ENCODE measurements at places on chromosomes 11 and 22. TPM values are rescaled to one million over a fixed set of nuclear protein-coding genes. Genes with fewer than 3 reads are reported as not detected.

DNA sequence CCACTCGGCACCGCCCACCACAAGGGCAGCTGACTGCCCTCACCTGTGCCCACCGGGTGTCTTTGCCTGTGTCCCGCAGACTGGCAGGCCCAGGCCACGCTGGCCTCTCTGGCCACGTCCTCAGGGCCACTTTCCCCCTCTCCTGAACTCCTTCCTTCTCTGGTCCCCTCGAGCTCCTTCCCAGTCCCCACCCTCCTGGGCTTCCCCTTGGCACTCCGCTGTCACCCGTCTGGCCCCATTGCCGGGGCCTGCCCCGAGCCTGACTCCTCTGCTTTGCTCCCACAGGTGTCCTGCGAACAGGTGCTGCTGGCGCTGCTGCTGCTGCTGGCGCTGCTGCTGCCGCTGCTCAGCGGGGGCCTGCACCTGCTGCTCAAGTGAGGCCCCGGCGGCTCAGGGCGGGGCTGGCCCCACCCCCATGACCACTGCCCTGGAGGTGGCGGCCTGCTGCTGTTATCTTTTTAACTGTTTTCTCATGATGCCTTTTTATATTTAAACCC lies 14.2 kb downstream of the MCAT start:
- DNase-seq: no peak

GRCh38 chr22:32532820-32533128 lies 58.2 kb downstream of the FBXO7 start:
- no peak for DNase-seq

DNA sequence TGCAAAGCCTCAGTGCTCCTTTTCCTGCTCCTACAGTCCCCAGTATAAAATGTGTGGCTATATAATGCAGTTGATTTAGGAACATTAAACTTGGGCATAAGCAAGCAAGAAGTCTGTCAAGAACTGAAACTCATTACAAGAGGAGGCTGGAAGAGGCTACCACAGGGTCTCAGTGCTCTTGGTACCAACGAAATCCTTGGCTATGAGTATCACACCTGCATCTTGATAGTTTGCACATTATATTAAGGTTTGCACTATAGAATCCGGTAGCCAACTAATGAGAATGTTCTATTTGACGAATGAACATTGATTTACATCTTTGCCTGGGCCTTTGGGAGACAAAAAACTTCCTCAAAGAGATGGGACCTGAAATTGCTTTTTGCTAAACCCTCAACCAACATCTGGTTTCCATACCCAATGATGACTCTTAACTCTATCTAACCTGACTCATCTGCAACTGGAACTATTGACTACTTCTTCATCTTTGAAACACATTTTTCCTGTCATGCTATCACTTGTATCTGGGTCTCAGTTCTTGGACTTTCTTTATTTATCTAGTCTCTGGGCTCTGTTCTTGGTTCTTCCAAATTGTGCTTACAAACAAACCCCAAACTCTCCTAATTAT lies 207.2 kb upstream of the CTSC start:
- DNase-seq: no peak

GRCh38 chr11:26947379-26947844 lies 46.5 kb upstream of the FIBIN start:
- DNase-seq: peak; percentile 32

DNA sequence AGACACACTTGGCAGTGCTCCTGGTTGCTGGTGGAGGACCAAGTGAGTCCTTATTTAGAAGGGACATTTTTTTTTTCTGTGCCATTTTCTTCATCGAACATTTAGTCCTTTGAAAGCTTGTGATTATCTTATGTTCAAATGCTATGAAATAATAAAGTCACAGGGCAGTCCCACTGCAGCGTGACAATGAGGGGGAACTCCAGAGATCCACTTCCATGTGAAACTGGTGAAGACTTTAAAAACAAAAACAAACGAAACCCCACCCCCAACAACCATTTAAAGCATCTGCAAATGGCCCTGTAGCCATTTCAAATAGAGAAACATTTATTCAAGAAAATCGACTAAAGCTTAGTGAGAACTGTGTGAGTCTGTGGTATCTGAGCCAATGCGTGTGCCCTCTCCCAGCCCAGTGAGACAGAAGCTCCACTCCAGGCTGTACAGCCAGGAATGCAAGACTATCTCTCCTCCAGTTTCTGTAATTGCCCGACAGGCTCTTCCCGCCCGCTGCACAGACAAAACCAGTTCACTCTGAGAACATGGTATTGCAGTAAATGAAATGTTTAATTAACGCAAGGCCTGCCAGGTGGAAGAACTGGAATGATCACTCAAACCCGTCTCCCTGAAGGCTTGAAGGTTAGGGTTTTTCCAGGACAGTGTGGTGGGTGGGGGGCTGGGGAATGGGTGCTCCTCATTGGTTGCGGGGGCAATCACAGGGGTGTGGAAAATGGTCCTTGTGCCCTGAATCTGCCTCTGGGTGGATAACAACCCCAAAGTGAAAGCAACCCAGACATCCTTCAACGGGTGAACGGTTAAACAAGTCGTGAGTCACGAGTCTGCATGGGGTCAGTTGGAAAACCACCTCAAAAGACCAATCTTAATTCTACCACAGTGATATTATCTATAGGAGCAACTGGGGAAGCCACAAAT lies 8.4 kb downstream of the KRTAP5-6 start:
- no peak for DNase-seq

- DNase-seq: no peak
These were observed 704.0 kb downstream of the KCNA4 start for GRCh38 chr11:29312812-29313211.

DNA sequence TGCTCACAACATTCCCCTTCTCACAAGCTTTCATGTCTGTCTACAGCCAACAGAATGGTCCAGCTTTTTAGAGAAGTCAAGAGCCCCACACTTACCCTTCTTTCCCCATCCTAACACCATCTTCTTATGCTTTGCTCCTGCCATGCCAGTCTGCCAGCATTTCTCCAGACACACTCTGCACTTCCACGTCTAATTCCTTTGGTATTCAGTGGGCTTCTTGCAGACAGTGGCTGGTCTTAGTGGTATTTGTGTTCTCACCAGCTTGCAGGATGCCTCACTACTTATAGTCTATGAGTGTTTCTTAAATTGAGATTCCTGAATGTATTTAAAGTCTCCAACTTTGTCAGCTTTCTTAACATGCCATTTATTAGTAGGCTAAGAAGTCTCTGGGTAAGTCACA lies 154.4 kb downstream of the BBOX1 start:
- DNase-seq: no peak

- DNase-seq: no peak
These were observed 62.2 kb downstream of the MORC2 start for GRCh38 chr22:30906411-30906810.

- DNase-seq: no peak
These were observed 21.8 kb downstream of the RNF169 start for GRCh38 chr11:74770456-74770855.

DNA sequence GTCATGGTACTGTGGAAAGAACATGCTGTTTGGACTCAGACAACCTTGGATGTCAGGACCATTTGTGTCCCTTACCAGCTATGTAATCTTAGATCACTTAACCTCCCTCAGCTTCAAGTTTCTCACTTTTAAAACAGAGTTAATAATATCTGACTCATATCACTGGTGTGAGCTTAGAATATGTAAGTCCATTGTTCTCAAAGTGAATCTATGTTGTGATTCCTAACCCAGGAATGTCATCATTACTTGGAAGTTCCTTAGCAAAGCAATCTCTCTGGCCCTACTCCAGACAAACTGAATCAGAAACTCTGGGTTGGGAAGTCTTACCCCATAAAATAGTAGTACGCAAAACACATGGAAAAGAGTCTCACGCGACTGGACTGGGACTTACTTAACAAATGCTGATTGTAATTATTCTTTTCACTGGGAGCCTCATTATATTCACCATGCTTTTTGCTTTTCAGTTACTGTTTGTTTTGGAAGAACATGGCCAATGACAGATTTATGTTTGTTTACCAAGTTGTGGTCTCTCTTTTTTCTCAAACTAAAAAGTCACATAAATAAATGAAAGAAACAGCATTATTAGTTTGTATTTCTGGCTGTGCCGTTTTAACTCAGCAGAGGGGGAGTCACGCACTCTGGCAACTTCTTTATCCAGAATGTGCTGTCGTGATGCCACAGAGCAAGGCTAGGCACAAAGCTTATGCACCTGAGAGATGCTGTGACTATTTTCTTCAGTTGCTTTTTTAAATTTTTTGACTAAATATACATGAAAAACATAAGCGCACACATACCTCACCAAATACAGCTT lies 217.7 kb upstream of the CTSC start:
- DNase-seq: no peak

- no peak for DNase-seq
These were observed 156.9 kb downstream of the NCAM1 start for GRCh38 chr11:113118104-113118503.

DNA sequence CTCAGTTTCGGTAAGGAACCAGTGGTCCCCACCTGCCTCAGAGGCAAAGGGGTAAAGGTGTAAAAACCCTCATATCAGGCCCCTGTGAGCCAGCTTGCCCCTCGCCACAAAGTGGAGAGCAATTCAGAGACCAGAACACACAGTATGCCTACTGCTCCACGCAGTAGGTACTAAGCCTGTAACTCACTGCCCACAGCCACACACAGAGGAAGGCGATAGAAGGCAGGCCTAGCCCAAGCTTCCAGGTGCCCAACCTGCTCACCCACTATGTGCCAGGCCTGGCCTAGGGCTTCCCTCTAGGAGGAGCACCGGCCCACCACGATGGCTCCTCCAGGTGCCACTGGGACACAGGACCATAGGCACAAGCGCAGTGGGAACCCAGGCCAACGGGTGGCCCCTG lies 63.1 kb upstream of the TCF20 start:
- DNase-seq: no peak

DNA sequence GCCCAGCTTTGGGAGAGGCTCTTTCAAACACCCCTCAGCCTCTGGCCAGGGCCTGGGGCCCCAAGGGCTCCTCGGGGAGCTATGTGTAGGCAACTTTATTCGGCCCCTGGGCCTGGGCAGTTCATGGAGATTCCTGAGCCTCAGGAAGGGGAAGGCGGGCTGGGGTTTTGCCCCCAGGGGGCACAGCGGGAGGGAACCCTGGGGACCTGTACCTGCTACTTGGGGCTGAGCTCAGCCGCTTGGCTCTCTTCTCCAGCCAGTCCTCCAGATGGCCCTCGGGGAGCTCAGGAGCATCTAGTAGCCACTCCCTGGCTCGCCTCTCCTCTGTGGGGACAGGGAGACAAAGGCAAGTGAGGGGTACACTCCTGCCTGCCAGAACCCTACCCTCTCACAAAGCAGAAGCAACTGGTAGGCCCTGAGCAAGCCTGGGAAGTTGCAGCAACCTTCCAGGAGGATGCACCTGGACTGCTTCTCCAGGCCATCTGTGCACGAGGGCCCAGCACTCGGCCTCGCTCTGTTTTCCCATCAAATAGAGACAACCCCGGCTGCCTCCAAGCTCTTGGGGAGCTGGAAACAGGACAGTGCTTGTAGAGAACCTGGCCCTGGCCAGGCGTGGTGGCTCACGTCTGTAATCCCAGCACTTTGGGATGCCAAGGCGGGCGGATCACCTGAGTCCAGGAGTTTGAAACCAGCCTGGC lies 18.5 kb downstream of the CABP7 start:
- DNase-seq: no peak

GRM5 gene
- not detected for total RNA-seq

SHISAL1 gene
- 0.05 TPM for total RNA-seq

AQP11 gene
- total RNA-seq: 0.40 TPM

OR6A2 gene
- total RNA-seq: not detected

C11orf86 gene
- total RNA-seq: not detected

TRPM5 gene
- total RNA-seq: not detected

MS4A12 gene
- total RNA-seq: not detected

CARNS1 gene
- total RNA-seq: 27.5 TPM

NKAPD1 gene
- total RNA-seq: 9.3 TPM

All from psoas muscle (tissue), 8 donors.